ENCODE measurements at places on chromosomes 1 and 21.

- peak overlapping the region; percentile 59 for H3K27ac ChIP-seq
- no peak overlapping the region for H3K4me3 ChIP-seq
- no peaks in the 10 kb centered on the region for H3K27me3 ChIP-seq
- DNase-seq = no peak
- no peaks in the 10 kb centered on the region for H3K36me3 ChIP-seq
Measured at GRCh38 chr1:27581823-27582243, 22.1 kb downstream of the AHDC1 start.

DNA sequence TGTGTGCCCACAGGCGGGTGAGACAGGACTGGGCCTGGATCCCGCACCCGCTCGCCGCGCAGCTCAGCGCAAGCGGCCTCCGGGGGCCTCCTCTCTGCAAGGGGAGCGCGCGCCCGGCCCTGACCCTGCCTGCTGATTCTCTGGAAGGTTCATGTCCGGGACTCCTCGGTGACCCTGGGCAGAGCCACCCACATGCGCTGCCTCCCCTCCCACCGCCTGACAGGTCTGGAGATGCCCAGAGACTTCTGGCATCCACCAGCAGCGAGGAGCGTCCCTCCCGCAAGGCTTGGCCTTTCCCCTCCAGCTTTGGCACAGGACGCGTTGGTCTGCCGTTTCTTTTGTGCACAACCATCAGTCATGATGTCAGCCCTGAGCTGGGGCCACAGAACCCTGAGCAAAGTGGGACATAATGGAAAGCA lies 42.0 kb upstream of the COL6A2 start:
- H3K27ac ChIP-seq = peak overlapping the region; percentile 85
- DNase-seq = no peak
- peaks cover 31% of the 10 kb centered on the region for H3K4me1 ChIP-seq
- no peaks in the 10 kb centered on the region for H3K27me3 ChIP-seq

DNA sequence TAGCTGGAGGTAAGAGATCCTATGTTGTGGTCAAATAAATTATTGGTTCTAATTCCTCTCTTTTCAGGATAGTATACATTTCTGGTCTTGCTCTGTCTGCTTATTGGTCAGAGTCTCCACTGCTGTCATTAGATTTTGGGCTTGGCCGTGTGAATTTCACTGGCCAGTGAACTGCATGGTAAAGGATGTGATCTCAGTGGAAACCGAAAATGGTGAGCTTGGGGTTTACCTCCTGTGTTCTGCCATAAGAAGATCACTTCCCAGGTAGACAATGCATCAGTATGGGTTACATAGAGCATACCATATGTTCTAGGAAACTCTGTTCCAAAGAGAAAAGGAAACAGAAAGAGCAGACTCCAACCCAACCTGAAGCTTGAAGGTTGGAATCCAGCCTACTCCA lies 1123.3 kb upstream of the B3GALT2 start:
- H3K27ac ChIP-seq = no peak overlapping the region
- H3K36me3 ChIP-seq = no peaks in the 10 kb centered on the region

DNA sequence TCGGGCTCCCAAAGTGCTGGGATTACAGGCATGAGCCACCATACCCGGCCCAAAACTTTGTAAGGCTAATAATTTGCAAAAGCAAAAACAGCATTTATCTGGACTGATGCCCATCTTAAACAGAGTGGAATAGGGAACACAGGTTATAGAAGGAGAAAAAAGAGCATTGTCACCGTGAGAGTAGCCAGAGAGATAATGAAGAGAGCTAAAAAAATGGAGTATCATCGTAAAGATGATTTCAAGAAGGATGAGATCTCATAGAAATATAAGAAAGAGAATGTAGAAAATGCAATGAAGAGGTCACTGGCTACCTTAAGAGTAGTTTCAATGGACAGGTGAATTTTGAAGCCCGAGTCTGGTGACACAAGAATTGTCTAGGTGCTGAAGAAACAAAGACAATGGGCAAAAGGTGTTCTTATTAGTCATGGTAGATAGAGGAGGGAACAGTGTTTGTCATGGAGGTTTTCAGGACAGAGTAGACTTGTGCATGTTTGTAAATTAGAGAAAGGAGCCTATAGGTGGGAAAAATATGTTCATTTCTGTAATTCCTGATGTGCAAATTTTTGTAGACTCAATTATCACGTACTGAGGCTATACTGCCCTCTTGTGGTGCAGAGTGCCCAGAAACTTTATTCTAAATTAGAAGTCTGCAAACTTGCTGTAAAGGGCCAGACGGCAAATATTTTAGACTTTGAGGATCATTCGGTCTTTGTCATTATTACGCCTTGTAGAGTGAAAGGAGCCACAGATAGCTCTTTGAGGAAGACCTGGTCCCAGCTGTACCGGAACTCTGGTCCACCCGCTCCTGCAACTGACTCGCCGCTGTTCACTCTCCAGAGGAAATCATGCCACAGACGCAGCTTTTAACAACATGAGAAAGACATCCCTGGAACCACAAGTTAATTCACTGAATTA lies 8.1 kb upstream of the TMEM183A start:
- H3K4me3 ChIP-seq = no peak overlapping the region
- no peak for DNase-seq
- peaks cover 35% of the 10 kb centered on the region for H3K27me3 ChIP-seq
- H3K36me3 ChIP-seq = no peaks in the 10 kb centered on the region
- peaks cover 4% of the 10 kb centered on the region for H3K4me1 ChIP-seq
- no peak overlapping the region for H3K27ac ChIP-seq

- H3K4me3 ChIP-seq = no peak overlapping the region
- no peak overlapping the region for H3K27ac ChIP-seq
- no peaks in the 10 kb centered on the region for H3K36me3 ChIP-seq
- no peak for DNase-seq
- no peaks in the 10 kb centered on the region for H3K27me3 ChIP-seq
Measured at GRCh38 chr1:106921186-106921585, 135.3 kb upstream of the PRMT6 start.

- H3K4me1 ChIP-seq = no peaks in the 10 kb centered on the region
- no peak overlapping the region for H3K27ac ChIP-seq
- H3K36me3 ChIP-seq = no peaks in the 10 kb centered on the region
- H3K27me3 ChIP-seq = no peaks in the 10 kb centered on the region
- H3K4me3 ChIP-seq = no peak overlapping the region
Measured at GRCh38 chr1:66250478-66250877, 283.5 kb upstream of the SGIP1 start.

- H3K36me3 ChIP-seq = no peaks in the 10 kb centered on the region
- H3K4me1 ChIP-seq = no peaks in the 10 kb centered on the region
- H3K4me3 ChIP-seq = no peak overlapping the region
- no peaks in the 10 kb centered on the region for H3K27me3 ChIP-seq
- no peak overlapping the region for H3K27ac ChIP-seq
- DNase-seq = no peak
Measured at GRCh38 chr1:117312453-117313138, 54.7 kb upstream of the MAN1A2 start.

DNA sequence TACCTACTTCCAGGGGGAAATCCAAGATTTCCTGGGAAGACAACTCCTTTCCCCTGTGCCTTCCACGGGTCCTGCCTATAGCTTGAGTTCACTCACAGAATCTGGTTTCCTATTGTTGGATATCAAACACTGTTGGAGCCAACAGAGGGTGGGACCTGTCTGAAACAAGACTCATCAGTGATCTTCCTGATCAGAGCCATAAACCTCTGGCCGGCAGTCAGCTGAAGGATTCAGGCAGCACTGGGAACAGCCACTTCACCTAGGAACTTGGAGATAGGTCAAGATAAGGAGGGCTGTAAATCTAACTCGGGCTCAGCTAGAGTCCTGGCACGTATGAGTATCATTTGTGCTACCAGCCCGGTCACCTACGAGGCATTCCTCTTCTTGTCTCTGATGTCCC lies 23.3 kb downstream of the SH3BP5L start:
- DNase-seq = no peak
- H3K27me3 ChIP-seq = peaks cover 5% of the 10 kb centered on the region
- no peaks in the 10 kb centered on the region for H3K4me1 ChIP-seq
- H3K27ac ChIP-seq = no peak overlapping the region
- no peak overlapping the region for H3K4me3 ChIP-seq

- no peaks in the 10 kb centered on the region for H3K36me3 ChIP-seq
- DNase-seq = no peak
- no peaks in the 10 kb centered on the region for H3K4me1 ChIP-seq
- H3K27ac ChIP-seq = no peak overlapping the region
- H3K27me3 ChIP-seq = no peaks in the 10 kb centered on the region
- no peak overlapping the region for H3K4me3 ChIP-seq
Measured at GRCh38 chr1:116824631-116825206, 70.5 kb downstream of the CD2 start.

Data from esophagus squamous epithelium (tissue), 5 donors.